ENCODE measurements at places on chromosomes 4 and X. TPM values are rescaled to one million over a fixed set of nuclear protein-coding genes. Genes with fewer than 3 reads are reported as not detected.
A peak's percentile ranks its signal among the peaks of the same experiment; 100 is the strongest.

GRCh38 chrX:56733459-56734046, 4.5 kb downstream of the NBDY start:
- DNase-seq, result no peak

GRCh38 chrX:43448688-43449087, 207.4 kb upstream of the MAOA start:
- DNase-seq, result no peak

DNA sequence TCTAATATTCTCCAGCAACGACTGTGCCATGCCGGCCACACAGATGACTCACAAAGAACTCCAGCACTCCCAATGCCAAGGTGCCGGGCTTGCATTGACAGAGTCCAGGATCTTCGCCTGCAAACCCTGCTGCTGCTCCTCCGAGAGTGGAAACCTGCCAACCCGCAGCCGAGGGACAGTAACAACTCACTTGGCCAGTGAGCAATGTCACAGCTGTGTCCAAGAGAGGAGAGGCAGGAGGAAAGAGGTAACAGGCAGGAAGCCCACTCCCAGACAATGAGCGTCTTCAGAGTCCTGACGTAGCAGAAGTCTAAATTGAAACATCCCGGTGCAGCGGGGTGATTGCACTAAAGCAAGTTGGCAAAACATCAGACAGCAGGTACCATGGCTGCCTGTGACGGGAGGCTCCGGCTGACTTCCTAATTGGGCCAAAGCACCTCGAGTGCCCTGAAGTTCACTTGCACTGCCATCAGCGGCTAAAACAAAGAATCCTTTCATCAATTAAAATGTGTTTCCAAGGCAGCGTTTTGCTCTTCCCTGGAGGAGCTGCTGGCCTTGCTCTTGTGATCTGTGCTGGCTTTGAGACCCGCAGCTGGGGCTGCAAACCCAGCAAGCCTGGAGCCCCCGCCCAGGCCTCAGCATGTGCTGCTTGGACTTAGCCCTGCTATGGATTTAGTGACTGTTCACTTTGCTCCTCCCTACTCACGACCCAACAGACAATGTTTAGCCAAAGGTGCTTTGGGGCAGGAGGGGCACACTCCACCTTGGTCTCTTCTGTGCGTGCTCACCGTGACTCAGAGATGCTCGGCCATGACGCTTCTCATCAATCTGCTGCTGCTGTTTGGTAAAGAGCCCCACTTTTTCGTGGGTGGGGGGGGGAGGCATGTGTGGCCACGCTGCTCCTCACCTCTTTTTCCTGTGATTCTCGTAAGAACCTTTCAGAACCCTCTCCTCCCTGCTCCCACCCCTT, 36.5 kb downstream of the DCTD start:
- DNase-seq, result no peak

GRCh38 chr4:160238790-160239189, 1135.9 kb downstream of the RAPGEF2 start:
- DNase-seq, result no peak

DNA sequence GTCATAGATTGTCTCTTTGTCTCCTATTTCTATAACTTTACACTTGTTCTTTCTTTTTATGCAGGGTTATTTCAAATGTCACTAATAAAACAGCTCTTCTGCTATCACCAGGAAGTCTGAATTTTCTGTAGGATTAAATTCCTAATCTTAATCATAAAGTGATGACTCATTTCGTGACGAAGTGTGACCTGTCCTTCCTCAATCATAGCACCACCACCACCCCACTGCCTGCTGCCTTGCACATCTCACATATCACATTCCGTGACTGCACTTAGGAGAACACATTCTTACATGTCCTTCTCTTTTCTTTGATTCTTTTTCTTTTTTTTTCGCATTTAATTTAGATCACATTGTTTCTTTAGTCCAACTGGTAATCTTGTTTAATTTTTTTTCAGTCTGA, 57.7 kb upstream of the UGT2B7 start:
- DNase-seq, result peak; percentile 18

The SERTM2 gene
- not detected for total RNA-seq

GRCh38 chr4:119861731-119862130, 204.9 kb downstream of the MAD2L1 start:
- DNase-seq, result no peak

DNA sequence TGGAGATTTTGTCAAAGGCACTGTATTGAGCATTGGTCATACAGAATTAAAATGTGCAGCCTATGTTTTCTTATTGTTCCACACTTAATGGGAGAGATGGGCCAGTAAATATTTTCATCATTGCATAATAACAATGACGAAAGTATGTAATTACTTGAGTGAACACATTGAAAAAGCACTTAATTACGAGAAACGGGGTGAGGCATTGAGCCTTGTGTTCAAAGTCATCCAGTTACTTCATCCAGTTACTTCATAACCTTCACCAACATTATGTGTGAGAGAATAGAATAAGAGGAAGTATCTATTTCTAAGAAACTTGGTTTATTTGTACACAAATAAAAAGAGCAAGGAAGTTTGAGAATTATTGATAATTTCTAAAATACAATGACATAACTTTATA, 1427.0 kb downstream of the ADGRL3 start:
- DNase-seq, result no peak
